Type B pancreatic cell (in vitro differentiated cells): ENCODE measurements at places on chromosomes 2 and 18.

- peaks cover 29% of the 10 kb centered on the region for H3K4me1 ChIP-seq
- H3K4me3 ChIP-seq, result no peak overlapping the region
- peak overlapping the region; percentile 75 for H3K27ac ChIP-seq
- H3K36me3 ChIP-seq, result no peaks in the 10 kb centered on the region
- no peaks in the 10 kb centered on the region for H3K27me3 ChIP-seq
These were observed 49.4 kb downstream of the AGAP1 start for GRCh38 chr2:235543128-235543750.

- H3K4me3 ChIP-seq, result no peak overlapping the region
- H3K36me3 ChIP-seq, result no peaks in the 10 kb centered on the region
- H3K4me1 ChIP-seq, result no peaks in the 10 kb centered on the region
- H3K27me3 ChIP-seq, result peaks cover 27% of the 10 kb centered on the region
- DNase-seq, result no peak
These were observed 24.6 kb upstream of the SCG2 start for GRCh38 chr2:223626716-223627115.

DNA sequence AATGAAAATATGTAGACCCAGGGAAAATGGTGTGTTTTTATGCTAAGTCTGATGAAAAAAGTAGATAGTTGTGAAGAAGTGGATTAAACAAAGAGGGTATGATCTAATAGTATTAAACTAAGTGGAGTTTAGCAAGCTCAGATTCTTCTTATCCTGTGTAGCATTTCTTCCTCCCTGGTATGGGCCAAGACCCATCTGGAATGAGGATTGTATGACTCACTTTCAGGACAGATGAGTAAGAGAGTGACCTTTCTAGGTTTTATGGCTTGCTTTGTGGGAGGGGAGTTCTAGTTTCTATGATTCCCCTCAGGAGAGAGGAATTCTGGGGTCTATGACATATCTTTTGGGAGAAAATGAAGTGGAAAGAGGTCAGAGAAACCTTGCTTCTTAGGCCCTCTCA lies 550.1 kb downstream of the SPAG16 start:
- no peak overlapping the region for H3K4me3 ChIP-seq
- H3K36me3 ChIP-seq, result no peaks in the 10 kb centered on the region
- H3K27me3 ChIP-seq, result no peaks in the 10 kb centered on the region
- H3K27ac ChIP-seq, result no peak overlapping the region

DNA sequence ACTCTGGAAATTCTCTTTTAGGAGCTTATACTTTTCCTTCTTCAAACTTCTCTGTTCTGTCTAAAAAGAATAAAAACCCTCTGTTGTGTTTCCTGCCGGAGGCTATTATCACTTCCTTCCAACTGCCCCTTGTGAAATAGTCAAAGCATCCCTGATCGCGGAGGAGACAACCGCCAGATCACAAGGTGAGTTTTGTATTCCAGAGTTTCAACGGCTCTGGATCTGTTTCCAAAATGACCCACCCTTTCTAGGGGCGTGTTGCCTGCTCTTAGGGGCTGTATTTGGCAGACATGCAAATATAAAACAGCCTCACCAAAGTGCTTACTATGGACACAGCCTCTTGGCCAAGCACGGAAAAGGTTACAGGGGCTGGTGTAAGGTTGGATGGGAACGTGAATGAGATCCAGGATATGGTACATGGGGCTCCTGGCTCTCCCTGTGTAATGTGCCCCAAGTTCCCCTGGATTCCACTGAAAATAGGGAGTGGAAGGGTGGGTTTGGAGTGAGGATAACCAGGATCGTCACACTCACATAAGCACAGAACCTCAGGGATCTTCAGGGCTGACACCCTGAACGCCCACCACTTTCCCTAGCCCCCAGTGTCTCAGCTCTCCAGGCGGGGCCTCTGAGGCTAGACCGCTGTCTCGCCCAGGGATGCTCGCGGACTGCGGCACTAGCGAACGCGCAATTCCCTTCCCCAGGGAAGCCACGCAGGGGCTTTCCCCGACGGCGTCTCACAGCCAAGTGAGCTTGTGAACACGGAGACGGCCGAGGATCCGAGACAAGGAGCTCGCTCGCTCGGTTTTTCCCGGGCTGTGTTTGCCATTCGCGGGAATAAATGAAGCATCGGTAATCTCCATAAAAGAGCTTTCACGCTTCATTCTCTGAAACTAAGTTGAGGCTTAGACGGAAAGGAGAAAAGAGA lies 14.4 kb downstream of the EN1 start:
- H3K36me3 ChIP-seq, result no peaks in the 10 kb centered on the region
- H3K27ac ChIP-seq, result no peak overlapping the region
- no peak for DNase-seq
- H3K27me3 ChIP-seq, result peaks cover 97% of the 10 kb centered on the region
- H3K4me3 ChIP-seq, result peak overlapping the region; percentile 51

DNA sequence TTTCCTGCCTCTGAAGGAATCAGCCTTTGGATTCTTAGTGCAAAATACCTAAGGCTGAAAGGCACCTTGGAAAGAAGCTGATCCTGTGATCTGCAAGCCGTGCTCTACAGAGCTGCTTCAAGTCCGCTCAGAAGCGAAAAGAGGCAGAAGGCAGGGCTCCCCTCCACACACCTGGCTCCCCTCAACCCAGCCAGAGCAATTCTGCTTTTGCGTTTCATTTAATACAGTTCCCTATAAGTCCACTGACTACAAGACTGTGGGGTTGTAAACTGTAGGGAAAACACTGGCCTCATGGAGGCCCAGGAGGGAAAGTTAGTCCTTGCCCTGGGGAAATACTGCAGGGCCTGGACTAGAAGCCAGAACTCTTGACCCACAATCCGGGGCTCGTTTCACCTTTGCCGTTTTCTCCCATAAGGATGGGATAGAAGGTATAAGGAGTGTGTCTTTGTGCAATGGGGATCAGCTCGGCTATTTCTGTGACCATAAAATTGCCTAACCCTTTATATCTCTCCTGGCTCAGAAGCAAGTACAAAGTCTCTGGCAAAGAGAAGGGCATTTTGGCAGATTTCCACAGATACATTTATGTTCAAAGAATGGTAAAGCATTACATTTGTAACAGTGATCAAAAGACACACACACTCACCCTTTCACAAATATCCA lies 95.8 kb upstream of the TEX51 start:
- no peak overlapping the region for H3K4me3 ChIP-seq
- no peaks in the 10 kb centered on the region for H3K4me1 ChIP-seq
- H3K27ac ChIP-seq, result no peak overlapping the region
- peaks cover 14% of the 10 kb centered on the region for H3K27me3 ChIP-seq

DNA sequence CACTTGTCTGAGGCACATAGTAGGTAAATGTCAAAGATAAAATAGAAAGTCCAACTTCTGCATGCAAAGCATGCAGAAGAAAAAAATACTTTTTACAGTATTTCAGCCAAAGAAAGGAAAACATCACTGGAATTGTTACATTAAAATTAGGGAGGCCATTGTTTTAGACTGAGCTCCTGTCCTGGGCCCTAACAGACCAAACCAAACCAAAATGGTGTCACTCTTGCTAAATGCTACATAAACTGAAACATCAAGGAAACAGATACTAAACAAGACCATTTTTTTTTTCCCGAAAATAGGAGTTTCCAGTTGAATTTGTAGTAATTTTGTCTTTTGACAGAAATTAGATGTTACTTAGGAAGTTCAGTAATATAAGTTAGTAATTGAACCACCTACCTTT lies 508.8 kb downstream of the DSC3 start:
- H3K27ac ChIP-seq, result no peak overlapping the region
- DNase-seq, result no peak
- no peak overlapping the region for H3K4me3 ChIP-seq
- H3K36me3 ChIP-seq, result no peaks in the 10 kb centered on the region
- no peaks in the 10 kb centered on the region for H3K27me3 ChIP-seq

DNA sequence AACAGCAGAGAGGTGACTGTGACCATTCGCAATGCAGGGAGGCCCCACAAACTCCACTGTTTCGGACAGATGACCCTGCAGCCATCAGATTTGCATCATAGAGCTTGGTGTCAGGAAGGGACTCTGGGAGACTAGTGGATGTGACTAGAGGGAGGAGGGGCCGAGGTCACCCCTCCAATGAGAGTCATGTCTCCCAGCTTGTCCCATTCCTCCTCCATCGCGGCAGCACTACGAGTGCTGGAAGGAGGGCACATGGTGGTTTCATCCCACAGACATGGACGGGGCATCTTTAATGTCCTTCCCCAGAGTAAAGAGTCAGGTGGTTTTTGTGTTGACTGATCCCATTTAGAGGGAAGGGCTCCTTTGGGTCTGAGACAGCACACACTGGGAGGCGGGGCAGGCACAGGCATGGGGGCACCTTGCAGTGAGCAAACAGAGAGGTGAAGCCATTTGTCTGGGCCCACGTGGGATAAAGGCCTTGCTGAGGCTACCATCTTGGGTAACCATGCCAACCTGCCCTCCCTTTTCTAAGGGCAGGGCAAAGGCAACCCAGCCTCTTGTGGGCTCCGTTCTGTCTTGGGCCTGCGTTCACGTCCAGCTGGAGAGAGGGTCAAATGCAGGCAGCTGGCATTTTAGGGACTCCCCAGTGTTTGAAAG lies 208.1 kb downstream of the ASB1 start:
- peak; percentile 40 for DNase-seq
- no peak overlapping the region for H3K4me3 ChIP-seq
- H3K27ac ChIP-seq, result no peak overlapping the region

DNA sequence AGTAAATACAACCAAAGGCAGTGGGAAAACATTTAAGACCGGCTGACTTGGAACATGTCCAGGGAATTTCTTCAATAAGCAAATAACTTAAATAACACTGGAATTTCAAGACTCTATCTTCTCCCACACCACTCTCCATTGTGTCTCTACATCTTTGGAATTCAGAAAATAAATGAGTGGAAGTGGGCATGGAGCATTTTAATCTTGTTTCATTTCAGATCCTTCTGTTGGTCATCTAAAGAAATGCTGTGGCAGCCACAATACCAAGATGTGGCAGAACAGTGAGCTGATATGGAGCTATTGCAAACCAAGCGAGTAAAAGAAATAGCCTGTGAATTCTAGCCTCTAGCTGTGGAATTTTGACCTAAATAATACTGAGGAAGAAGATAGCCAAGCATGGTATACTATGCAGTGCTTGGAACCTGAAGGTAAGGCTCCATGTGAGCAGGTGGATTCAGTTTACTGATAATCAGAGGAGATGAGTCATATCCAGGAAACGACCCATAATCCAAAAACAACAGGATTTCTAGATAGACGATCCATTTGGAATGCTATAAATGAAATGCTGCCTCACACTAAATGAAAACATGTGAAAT lies 157.1 kb upstream of the SCN7A start:
- no peaks in the 10 kb centered on the region for H3K4me1 ChIP-seq
- DNase-seq, result no peak
- H3K4me3 ChIP-seq, result no peak overlapping the region
- no peaks in the 10 kb centered on the region for H3K36me3 ChIP-seq
- H3K27me3 ChIP-seq, result no peaks in the 10 kb centered on the region

DNA sequence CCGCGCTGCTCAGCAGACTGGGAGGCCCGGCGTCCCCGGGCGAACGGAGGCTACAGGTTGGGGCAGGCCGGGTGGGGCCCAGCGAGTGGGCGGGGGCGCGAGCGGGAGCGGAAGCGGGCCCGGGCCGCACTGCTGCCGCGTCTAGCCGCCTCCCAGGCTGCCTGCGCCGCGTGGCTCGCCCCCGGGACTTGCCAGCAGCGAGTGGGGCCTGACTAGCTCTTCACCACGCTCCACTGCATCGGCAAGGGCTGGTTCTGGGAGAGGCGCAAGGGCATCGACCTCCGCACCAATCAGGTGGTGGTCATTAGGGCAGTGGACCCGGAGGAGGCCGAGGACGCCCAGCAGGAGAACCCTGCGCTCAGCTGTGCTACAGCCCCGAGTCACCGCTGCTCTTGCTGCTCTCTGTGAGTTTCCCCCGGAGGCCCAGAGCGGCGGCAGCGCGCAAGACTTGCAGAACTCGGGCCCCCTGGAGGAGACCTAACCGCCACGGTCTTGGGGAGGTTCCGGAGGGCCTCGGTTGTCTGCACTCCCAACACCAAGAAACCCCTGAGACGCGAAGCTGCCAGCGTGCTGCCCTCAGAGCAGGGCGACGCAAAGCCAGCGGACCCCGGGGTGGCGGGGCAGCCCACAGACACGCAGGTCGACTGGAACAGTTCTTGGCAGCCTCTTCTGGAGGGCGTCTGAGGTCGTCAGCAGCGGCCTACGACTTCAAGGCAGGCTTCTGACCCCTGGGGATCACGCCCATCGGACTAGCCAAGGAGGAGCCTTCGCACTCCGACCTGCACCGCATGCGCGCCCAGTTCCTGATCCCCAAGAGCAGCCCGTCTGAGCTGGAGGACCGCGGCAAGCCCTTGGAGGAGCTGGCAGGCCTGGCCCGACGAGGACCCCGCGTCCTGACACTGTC lies 27.2 kb upstream of the PTPN2 start:
- H3K4me3 ChIP-seq, result no peak overlapping the region
- H3K27ac ChIP-seq, result no peak overlapping the region
- H3K36me3 ChIP-seq, result no peaks in the 10 kb centered on the region
- DNase-seq, result no peak
- no peaks in the 10 kb centered on the region for H3K4me1 ChIP-seq
- H3K27me3 ChIP-seq, result peaks cover 12% of the 10 kb centered on the region

DNA sequence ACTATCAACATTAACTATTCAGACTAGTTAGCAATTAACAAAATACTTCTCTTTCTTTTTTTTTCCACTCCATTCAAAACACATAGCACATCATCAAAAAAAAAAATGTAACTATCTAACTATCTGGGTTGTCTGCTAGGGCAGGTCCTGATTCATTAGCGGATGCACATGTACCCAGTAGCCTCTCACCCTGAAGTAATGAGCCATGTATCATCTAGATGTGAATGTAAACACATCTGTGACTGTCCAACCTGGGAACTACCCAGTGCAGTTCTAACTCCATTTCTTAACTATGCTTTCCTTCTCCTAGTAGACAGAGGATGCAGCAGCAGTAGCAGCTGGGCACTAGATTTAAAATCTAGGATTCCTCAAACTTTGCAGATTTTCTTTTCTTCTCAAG lies 183.1 kb upstream of the PIK3C3 start:
- no peaks in the 10 kb centered on the region for H3K36me3 ChIP-seq
- peaks cover 2% of the 10 kb centered on the region for H3K27me3 ChIP-seq
- no peak overlapping the region for H3K27ac ChIP-seq

GRCh38 chr2:133982256-133982655 lies 271.6 kb upstream of the MGAT5 start:
- H3K4me3 ChIP-seq, result no peak overlapping the region
- no peak overlapping the region for H3K27ac ChIP-seq
- H3K36me3 ChIP-seq, result no peaks in the 10 kb centered on the region
- H3K27me3 ChIP-seq, result no peaks in the 10 kb centered on the region
- DNase-seq, result no peak
